Progenitor cell of endocrine pancreas (in vitro differentiated cells): ENCODE measurements at places on chromosomes 11 and 22. TPM values are rescaled to one million over a fixed set of nuclear protein-coding genes. Genes with fewer than 3 reads are reported as not detected.

DNA sequence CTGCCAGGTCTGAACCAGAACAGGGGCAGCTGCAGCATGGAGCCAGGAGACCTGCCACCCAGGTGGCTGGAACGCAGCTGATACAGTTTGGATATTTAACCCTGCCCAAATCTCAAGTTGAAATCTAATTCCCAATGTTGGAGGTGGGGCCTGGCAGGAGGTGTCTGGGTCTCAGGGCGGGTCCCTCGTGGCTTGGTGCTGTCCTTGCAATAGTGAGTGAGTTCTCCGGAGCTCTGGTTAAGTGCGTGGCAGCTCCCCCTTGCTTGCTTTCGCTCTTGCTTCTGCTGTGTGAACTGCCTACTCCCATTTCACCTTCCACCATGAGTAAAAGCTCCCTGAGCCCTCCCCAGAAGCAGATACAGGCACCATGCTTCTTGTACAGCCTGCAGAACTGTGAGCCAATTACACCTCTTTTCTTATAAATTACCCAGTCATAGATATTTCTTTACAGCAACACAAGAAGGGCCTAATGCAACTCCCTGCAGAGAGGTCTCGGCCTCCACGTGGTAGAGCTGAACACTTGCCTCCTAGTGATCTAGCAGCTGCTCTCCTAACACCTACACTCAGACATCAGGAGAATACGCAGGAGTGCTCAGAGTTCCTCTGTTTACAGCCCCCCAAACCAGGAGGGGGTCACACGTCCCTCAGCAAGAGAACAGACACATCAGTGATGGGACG lies 203.7 kb downstream of the CTTN start:
- H3K27ac ChIP-seq: no peak overlapping the region
- peaks cover 2% of the 10 kb centered on the region for H3K4me1 ChIP-seq
- H3K36me3 ChIP-seq: peaks cover 2% of the 10 kb centered on the region

- no peaks in the 10 kb centered on the region for H3K27me3 ChIP-seq
- peaks cover 46% of the 10 kb centered on the region for H3K36me3 ChIP-seq
- no peak overlapping the region for H3K27ac ChIP-seq
- DNase-seq: no peak
- H3K4me3 ChIP-seq: no peak overlapping the region
Measured at GRCh38 chr11:102436976-102437375, 15.6 kb downstream of the TMEM123 start.

DNA sequence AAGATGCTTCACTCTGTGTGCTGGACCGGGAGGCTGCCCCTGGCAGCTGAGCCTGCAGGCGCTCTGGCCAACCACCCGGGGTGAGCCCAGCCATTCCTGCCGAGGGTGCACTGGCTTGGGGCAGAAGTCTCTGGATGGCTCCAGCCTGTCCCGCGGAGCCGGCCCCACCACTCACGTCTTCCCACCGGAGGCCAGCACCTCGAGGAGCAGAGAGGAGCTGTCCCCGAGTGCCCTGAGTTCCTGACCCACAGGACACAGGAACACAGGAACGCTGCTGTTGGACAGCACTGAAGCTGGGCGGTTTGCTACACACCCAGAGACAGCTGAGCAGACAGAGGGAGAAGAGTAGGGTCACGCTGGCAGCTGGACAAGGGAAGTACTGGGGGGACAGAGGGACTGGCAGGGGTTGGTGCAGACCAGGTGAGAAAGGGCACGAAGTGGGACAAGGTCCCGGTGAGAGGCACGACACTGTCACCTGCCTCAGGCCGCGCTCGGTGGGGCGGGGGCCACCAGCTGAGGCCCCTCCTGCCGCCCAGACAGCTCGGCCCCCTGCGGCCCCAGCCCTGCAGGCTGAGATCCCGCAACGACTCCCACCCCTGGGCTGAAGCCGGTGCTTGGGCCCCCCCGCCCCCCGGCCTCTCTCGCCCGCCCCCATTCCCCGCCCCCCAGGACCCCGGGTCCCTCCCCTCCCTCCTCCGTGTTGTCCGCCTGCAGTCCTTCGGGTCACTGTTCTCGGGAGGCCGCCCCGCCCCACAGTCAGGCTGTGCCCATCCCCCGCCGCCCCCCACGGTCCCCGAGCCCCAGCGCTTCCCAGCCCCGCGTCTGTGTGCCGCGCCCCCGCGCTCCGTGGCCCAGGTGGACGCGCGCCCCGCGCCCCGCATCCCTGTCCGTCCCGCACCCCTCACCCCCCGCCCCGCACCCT lies 624 bp upstream of the B4GALNT4 start:
- no peak for DNase-seq
- H3K27ac ChIP-seq: peak overlapping the region; percentile 92
- H3K27me3 ChIP-seq: peaks cover 17% of the 10 kb centered on the region
- peaks cover 11% of the 10 kb centered on the region for H3K36me3 ChIP-seq
- H3K4me1 ChIP-seq: peaks cover 10% of the 10 kb centered on the region

DNA sequence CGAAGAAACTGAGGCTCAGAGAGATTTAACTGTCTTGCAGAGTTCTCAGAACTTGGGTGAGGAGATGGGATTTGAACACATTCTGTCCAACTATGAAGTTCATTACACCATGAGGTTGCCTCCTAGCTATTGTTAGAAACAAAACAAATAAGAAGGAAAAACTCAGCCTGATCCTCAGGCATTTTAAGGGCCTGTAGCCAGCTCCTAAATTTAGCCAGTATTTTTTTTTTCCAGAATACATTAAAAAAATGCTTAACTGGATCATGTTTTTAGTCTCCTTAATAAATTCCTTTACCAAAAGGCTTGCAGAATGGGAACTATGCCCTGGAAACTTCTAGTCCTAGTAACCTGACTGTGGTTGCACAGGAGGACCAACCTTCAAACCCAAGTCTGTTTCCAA lies 212.0 kb downstream of the CSNK2A3 start:
- H3K27me3 ChIP-seq: peaks cover 2% of the 10 kb centered on the region
- H3K36me3 ChIP-seq: peaks cover 2% of the 10 kb centered on the region
- peaks cover 38% of the 10 kb centered on the region for H3K4me1 ChIP-seq
- H3K4me3 ChIP-seq: no peak overlapping the region
- DNase-seq: no peak
- peak overlapping the region; percentile 84 for H3K27ac ChIP-seq

GRCh38 chr22:37018086-37018814 lies 997 bp downstream of the TST start:
- H3K4me1 ChIP-seq: peaks cover 30% of the 10 kb centered on the region
- H3K27ac ChIP-seq: peak overlapping the region; percentile 96
- peaks cover 5% of the 10 kb centered on the region for H3K36me3 ChIP-seq
- no peaks in the 10 kb centered on the region for H3K27me3 ChIP-seq

DNA sequence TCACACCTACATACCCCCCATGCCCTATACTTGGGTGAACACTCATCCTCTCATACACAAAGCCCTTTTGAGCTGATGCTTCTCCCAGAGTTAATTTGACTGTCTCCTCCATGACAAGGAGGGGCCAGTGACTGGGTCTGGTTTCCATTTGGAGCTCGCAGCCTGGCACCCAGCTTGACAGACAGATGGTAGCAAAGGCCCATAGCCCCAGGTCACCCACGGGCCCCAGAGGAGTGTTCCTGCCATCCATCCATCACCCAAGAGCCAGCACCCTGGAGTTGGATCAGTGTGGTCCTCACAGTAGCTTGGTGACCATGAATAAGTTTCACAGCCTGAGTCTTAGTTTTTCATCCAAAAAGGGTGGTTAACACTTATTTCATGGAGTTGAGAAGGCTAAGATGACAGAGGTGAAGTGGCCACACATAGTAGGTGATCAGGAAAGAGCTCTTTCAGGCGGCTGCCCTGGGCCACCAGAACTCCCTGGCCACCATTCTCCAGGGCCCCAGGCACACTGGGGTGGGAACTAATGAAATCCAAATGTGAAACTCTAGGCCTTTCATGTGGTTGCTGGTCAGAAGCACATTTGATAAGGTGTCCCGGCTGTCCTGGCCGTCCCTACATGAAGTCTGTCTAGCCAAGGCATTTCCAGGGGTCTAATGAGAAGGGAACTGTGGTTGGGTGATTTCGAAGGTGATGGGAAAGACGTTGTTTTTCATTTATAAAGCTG lies 42.4 kb downstream of the LIF start:
- peaks cover 15% of the 10 kb centered on the region for H3K4me1 ChIP-seq
- H3K4me3 ChIP-seq: no peak overlapping the region
- H3K27ac ChIP-seq: no peak overlapping the region
- H3K27me3 ChIP-seq: peaks cover 21% of the 10 kb centered on the region
- no peak for DNase-seq

DNA sequence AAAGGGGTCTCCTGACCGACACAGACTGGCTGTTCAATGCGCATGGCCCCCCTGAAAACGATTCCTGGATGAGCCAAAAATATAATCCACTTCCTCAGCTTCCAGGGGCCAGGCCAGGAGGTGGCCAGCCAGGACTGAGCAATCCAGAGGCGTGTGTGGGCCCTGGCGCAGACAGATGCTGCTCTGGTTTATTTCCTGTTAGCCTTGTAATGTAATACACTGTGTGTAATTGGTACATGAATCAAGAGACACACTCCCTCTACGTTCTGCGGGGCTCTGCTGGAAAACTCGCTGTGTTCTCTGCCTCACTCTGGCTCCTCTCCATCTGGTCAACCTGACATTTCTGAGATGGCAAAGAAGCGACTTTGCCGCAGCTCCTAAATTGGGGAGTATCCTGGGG lies 26.3 kb upstream of the ISX start:
- DNase-seq: no peak
- no peak overlapping the region for H3K27ac ChIP-seq
- peaks cover 3% of the 10 kb centered on the region for H3K4me1 ChIP-seq
- no peaks in the 10 kb centered on the region for H3K36me3 ChIP-seq

DNA sequence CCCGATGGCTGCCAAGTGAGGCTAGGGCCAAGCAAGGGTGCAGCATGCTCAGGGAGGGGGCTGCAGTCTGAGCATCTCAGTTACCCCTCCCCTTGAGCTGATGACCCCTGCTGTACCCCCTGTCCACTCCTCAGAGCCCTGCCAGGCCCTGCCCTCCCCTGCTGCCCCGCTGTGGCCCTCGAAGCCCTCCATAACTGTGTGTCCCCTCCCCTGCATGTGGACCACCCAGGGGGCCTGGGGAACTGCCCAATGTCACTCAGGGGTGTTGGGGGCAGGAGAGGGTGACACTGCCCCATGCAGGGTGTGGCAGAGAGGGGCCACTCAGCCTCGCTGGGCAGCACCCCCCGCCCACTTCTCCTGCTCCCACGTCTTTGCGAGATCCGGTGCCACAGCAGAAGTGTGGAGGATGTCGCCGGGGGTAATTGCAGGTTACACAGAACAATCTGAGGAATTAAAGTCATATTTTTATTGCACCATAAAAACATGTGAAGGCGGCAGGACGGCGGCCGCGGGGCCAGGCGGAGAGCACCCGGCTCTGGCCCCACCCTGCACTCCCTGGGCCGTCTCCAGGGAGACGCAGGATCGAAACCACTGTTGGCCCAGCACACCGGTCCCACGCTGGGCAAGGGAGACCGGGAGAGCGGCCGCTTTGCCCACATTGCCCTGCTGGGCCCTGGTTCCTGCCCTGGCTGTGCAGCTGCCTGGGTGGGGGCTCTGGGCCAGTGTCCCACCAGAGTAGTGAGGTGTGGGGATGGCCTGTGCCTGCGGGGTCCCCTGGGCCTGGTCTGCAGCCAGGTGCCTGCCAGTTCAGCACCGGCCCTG lies 18.7 kb upstream of the GNB1L start:
- H3K27ac ChIP-seq: no peak overlapping the region
- H3K4me1 ChIP-seq: no peaks in the 10 kb centered on the region
- no peaks in the 10 kb centered on the region for H3K27me3 ChIP-seq
- H3K36me3 ChIP-seq: no peaks in the 10 kb centered on the region
- no peak for DNase-seq

DNA sequence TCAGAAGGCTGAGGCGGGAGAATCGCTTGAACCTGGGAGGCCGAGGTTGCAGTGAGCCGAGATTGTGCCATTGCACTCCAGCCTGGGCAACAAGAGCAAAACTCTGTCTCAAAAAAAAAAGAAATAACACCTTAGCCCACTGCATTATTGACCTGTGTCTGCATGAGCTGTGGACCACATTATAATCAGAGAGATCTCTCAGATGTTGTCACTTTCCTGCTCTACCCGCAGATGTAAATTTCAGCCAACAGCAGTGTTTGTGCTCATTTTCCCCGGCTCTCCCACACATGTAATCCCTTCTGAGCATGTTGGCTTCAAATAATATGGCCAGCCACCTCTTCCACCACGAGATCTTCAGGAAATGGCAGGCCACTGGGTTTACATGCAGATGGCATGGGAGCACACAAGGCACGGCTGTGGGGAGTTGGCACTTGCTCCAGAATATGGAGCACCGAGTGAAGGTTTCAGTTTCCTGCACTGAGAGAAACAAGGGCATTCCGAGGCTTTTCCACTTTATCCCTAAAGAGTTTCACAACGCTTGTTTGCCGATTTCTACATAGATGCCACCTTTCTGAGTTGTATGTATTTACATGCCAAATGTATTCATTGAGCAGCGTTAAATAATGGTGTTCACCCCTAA lies 19.7 kb downstream of the CDPF1 start:
- no peak overlapping the region for H3K27ac ChIP-seq
- no peak for DNase-seq
- H3K36me3 ChIP-seq: peaks cover 10% of the 10 kb centered on the region

The KCNK4 gene
- total RNA-seq: 0.62 TPM in 1 of 2 replicates, not detected in the other

The OR2D2 gene
- total RNA-seq: 0.53 TPM in 1 of 2 replicates, not detected in the other

The KRTAP5-1 gene
- total RNA-seq: not detected in 2 replicates

The PTGDR2 gene
- total RNA-seq: 2.0 and 2.2 TPM in 2 replicates
